ENCODE measurements at places on chromosomes 16 and 17. TPM values are rescaled to one million over a fixed set of nuclear protein-coding genes. Genes with fewer than 3 reads are reported as not detected.
A peak's percentile ranks its signal among the peaks of the same experiment; 100 is the strongest.

The IQCK gene
- 16.2 TPM for total RNA-seq

GRCh38 chr16:84823484-84823883, 3.7 kb downstream of the CRISPLD2 start:
- DNase-seq: no peak

DNA sequence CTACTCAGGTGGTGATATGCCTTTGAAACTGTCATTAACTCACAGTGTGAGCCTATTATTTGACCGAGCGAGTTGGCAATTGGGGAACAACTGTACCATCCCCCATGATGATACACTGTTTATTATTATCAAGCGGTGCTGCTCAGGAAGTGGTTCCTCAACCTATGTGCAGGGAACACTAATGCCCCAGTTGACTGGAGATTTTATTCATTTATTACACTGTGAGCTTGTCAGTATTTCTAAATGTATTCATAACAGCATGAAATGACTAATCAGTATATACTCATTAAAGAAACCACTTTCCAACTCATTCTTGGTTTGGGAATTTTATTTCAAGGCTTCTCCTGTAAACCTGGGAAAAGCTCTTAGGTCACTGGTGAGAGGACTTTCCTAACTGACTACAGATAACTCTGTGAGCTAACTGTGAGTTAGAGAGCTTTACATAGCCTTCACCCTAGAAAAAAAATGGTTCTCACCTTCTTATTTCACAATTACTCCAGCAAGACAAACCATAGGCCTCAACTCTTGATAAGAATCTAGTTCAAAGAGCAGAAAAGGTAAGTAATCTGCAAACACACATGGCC, 42.4 kb downstream of the NXPH3 start:
- no peak for DNase-seq

The KRT27 gene
- not detected for total RNA-seq

The TBC1D3I gene
- not detected for total RNA-seq

The CACNG5 gene
- not detected for total RNA-seq

DNA sequence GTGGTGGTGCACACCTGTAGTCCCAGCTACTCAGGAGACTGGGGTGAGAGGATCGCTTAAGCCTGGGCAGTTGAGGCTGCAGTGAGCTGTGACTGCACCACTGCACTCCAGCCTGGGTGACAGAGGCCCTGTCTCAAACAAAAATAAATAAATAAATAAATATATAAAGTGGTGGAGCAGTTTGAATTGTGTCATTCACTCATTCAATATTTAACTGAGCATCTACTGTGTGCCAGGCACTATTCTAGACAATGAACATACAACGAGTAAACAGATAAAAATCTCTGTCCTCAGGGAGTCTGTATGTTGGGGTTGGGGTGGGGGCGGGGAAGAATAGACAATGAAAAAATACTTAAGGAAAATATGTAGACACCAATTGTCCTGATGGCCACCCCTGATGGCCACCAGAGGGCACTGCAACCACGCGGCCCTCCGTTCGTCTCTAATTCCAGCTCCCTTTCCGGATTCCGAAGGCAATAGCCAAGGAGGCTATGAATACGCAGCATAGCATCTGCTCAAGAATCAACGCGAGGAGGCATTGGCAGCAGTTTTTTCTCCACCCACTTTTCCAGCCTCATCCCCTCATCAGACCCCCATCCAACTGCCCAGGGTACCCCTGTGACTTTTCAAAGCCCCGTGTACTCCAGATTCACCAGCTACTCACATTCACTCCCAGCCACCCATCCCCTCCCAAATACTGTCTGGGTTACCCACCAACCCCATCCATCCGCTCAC, 21.4 kb downstream of the QPRT start:
- peak; percentile 82 for DNase-seq

- DNase-seq: peak; percentile 84
Observed at GRCh38 chr17:59845595-59846393, 46.9 kb downstream of the TUBD1 start.
